Activated CD4-positive, alpha-beta T cell treated with anti-CD3 and anti-CD28 coated beads for 36 hours (primary cell): ENCODE measurements at places on chromosomes 12 and 14. TPM values are rescaled to one million over a fixed set of nuclear protein-coding genes. Genes with fewer than 3 reads are reported as not detected.

LRP1-AS gene
- total RNA-seq: not detected

BCL2L14 gene
- total RNA-seq: 7.7 TPM

DHRS7 gene
- 27.9 TPM for total RNA-seq

DNA sequence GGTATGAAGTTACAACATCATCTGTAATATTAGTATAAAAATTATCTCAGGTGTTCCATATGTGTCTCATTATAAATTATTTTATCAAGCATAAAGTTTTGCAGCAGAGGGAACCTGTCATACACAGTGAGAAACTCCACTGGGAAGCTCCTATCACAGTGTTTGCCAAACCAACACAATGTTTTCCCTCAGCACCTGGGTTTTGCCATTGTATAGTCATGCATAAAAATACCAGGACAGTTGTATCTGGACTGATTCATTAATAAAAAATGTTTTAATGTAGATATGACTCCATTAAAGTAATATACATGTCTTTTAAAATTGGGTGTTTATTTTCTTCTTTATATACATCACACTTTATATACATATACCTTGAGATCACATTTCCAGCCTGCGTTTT is 56.6 kb downstream of the METTL25 start:
- no peaks in the 10 kb centered on the region for H3K27me3 ChIP-seq
- H3K4me1 ChIP-seq: no peaks in the 10 kb centered on the region
- DNase-seq: no peak
- no peak overlapping the region for H3K4me3 ChIP-seq
- H3K27ac ChIP-seq: no peak overlapping the region
- peaks cover 10% of the 10 kb centered on the region for H3K36me3 ChIP-seq

PZP gene
- not detected for total RNA-seq

- peaks cover 21% of the 10 kb centered on the region for H3K4me1 ChIP-seq
- no peaks in the 10 kb centered on the region for H3K36me3 ChIP-seq
- DNase-seq: no peak
Measured at GRCh38 chr14:20661197-20661596, 19.7 kb upstream of the OR6S1 start.

DNA sequence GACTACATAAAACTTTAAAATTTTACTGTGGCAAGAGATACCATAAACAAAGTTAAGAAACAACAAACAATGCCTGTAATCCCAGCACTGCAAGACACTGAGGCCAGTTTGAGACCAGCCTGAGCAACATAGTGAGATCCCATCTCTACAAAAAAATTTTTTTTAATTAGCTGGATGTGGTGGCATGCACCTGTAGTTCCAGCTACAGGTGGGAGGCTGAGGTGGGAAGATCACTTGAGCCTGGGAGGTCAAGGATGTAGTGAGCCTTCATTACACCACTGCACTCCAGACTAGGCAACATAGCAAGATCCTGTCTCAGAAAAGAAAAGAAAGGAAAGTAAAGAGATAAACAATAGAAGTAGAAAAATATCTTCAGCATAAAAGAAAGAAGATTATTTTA is 3.3 kb upstream of the TEX52 start:
- peaks cover 53% of the 10 kb centered on the region for H3K36me3 ChIP-seq
- no peak overlapping the region for H3K4me3 ChIP-seq
- DNase-seq: no peak

DNA sequence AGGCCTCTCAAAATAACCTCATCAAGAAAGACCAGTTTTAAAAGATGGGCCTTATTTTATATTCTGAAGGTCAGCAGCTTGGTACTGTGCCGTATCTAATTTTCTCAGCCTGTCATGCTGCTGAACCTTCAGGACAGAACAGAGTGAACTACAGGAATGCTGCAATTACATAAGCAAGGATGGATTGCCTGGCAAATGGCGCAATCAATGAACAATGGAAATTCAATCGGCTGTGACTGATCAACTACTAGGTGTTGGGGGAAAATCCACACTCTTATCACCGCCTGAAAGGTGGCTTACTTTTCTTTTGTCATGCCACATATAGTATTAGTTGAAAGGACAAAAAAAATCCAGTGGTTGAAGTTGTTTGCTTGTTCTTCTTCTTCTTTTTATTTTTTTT is 8.5 kb downstream of the ACSS3 start:
- no peaks in the 10 kb centered on the region for H3K27me3 ChIP-seq
- H3K4me3 ChIP-seq: no peak overlapping the region
- no peak for DNase-seq
- no peaks in the 10 kb centered on the region for H3K36me3 ChIP-seq
- no peak overlapping the region for H3K27ac ChIP-seq

GRCh38 chr12:57775563-57776246 is 3.3 kb downstream of the EEF1AKMT3 start:
- peaks cover 26% of the 10 kb centered on the region for H3K4me1 ChIP-seq
- no peaks in the 10 kb centered on the region for H3K27me3 ChIP-seq
- H3K4me3 ChIP-seq: no peak overlapping the region

DNA sequence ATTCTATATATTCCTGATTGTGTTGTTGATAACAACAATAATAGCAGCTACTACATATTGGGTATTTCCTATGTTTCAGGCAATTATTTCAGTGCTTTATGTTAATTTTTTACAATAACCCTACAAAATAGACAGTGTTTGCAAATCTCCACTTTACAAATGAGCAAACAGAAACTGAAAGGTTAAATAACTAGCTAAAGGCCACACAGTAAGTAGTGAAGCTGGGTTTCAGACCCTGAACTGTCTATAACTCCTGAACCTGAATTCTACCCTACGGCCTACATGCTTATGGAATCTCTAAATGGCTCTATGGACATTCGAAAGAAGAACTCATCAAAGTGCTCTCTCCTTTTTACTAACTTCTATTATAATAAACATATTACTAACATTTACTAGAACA is 19.7 kb upstream of the NUDT4 start:
- DNase-seq: no peak
- H3K36me3 ChIP-seq: no peaks in the 10 kb centered on the region
- H3K4me3 ChIP-seq: no peak overlapping the region

GRCh38 chr12:99154216-99154982 is 493.2 kb upstream of the GARIN6 start:
- H3K36me3 ChIP-seq: no peaks in the 10 kb centered on the region
- H3K4me3 ChIP-seq: no peak overlapping the region
- H3K27ac ChIP-seq: no peak overlapping the region
- no peak for DNase-seq
- no peaks in the 10 kb centered on the region for H3K27me3 ChIP-seq

GRCh38 chr12:89414322-89414721 is 62.0 kb upstream of the DUSP6 start:
- H3K27ac ChIP-seq: no peak overlapping the region
- H3K27me3 ChIP-seq: no peaks in the 10 kb centered on the region
- peaks cover 4% of the 10 kb centered on the region for H3K36me3 ChIP-seq

DNA sequence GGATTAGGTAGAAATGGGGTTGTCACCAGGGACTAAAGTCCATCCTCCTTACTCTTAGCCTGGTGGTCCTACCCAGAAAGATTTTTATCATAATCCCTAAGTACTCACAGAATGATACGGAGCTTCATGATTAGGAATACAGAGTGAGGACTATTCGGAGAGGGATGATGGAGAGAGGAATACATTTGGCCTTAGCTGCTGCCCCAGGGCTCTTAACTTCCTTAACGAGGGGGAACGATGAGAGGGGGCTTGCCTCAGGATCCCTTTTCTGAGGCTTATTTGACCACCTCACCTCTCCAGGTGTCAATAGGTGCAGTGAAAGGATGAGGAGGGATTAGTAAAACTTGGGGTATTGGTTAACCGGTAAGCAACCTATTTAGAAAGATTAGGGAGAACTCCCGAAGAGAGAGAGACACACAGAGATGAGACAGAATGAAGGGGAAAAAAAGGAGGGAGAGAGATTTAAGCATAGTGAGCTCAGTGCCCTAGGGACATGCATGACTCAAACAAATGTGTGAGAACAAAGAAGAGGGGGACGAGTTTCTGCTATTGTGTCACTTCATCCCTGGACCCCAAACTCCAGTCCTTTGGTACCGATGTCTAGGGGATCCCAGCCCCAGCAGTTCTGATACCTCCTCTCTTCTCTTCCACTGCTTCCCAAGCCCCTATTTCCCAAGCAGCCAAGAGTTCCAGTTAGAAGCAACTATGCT is 1.1 kb downstream of the NFE2 start:
- H3K27ac ChIP-seq: no peak overlapping the region
- DNase-seq: no peak

- peaks cover 3% of the 10 kb centered on the region for H3K4me1 ChIP-seq
Measured at GRCh38 chr14:63996625-63997220, 143.9 kb downstream of the SYNE2 start.

GRCh38 chr14:53946404-53947093 is 10.1 kb downstream of the BMP4 start:
- no peak overlapping the region for H3K4me3 ChIP-seq
- DNase-seq: no peak
- H3K27ac ChIP-seq: no peak overlapping the region
- peaks cover 48% of the 10 kb centered on the region for H3K27me3 ChIP-seq
- no peaks in the 10 kb centered on the region for H3K4me1 ChIP-seq
- no peaks in the 10 kb centered on the region for H3K36me3 ChIP-seq

- no peak overlapping the region for H3K27ac ChIP-seq
- H3K36me3 ChIP-seq: no peaks in the 10 kb centered on the region
- H3K4me1 ChIP-seq: no peaks in the 10 kb centered on the region
- no peak overlapping the region for H3K4me3 ChIP-seq
Measured at GRCh38 chr12:22828066-22828465, 203.1 kb downstream of the ETNK1 start.

- no peak for DNase-seq
- H3K4me3 ChIP-seq: no peak overlapping the region
- no peaks in the 10 kb centered on the region for H3K27me3 ChIP-seq
- peaks cover 3% of the 10 kb centered on the region for H3K36me3 ChIP-seq
- no peak overlapping the region for H3K27ac ChIP-seq
Measured at GRCh38 chr12:92509156-92509738, 193.5 kb upstream of the PLEKHG7 start.

TDP1 gene
- total RNA-seq: 108 TPM

AMN1 gene
- 5.8 TPM for total RNA-seq

- no peaks in the 10 kb centered on the region for H3K36me3 ChIP-seq
- H3K4me3 ChIP-seq: no peak overlapping the region
- no peak overlapping the region for H3K27ac ChIP-seq
- H3K4me1 ChIP-seq: peaks cover 19% of the 10 kb centered on the region
- H3K27me3 ChIP-seq: peaks cover 77% of the 10 kb centered on the region
Measured at GRCh38 chr12:57628280-57629191, 4.5 kb downstream of the B4GALNT1 start.

GPHN gene
- total RNA-seq: 37.5 TPM

- H3K4me1 ChIP-seq: no peaks in the 10 kb centered on the region
- H3K36me3 ChIP-seq: no peaks in the 10 kb centered on the region
- no peak overlapping the region for H3K4me3 ChIP-seq
- DNase-seq: no peak
- peaks cover 3% of the 10 kb centered on the region for H3K27me3 ChIP-seq
Measured at GRCh38 chr14:54818201-54819133, 84.2 kb downstream of the GCH1 start.

TMTC2 gene
- 2.5 TPM for total RNA-seq

IGF1 gene
- not detected for total RNA-seq

SPIC gene
- total RNA-seq: not detected

GRCh38 chr14:99240627-99241324 is 31.2 kb downstream of the BCL11B start:
- no peaks in the 10 kb centered on the region for H3K27me3 ChIP-seq
- peaks cover 70% of the 10 kb centered on the region for H3K36me3 ChIP-seq
- H3K4me3 ChIP-seq: peak overlapping the region; percentile 67

DNA sequence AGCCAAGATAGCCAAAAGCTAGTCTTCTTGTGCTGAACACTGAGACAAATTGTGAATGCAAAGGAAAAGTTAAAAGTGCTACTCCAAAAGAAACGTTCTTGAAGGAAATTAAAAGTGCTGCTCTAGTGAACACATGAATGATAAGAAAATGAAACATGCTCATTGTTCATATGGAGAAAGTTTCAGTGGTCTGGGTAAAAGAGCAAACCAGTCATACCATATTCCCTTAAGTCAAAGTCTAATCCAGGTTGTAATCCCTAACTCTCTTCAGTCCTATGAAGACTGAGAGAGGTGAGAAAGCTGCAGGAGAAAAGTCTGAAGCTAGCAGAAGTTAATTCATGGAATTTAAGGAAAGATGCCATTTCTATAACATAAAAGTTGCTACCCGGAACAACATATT is 121.5 kb downstream of the MNAT1 start:
- no peak overlapping the region for H3K4me3 ChIP-seq
- no peak overlapping the region for H3K27ac ChIP-seq
- H3K4me1 ChIP-seq: peaks cover 19% of the 10 kb centered on the region
- H3K36me3 ChIP-seq: peaks cover 54% of the 10 kb centered on the region

SERPINA6 gene
- not detected for total RNA-seq

SLC8A3 gene
- 0.58 TPM for total RNA-seq

- no peaks in the 10 kb centered on the region for H3K36me3 ChIP-seq
- H3K27me3 ChIP-seq: peaks cover 10% of the 10 kb centered on the region
- H3K27ac ChIP-seq: no peak overlapping the region
- DNase-seq: no peak
- no peak overlapping the region for H3K4me3 ChIP-seq
- H3K4me1 ChIP-seq: peaks cover 4% of the 10 kb centered on the region
Measured at GRCh38 chr12:2288875-2289274, 236.1 kb downstream of the CACNA1C start.

DNA sequence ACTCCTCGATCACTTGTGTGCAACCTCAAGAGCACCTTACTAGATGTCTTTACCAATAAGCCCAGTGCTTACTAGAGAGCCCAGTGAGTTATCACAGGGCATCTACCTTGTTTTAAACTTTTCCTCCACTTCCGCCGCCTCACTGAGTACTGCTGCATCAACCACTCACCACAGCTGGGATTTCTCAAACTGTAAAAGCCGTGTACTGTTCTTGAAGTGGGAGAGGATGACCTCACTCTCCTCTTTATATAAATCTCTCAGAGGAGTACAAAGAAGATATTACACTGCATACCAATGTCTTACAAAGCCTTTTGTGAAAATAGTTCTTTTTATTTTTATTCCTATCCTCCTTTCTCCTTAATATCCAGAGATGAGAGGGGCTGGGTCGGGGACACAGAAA is 94.1 kb downstream of the PLCZ1 start:
- H3K27ac ChIP-seq: no peak overlapping the region
- H3K4me3 ChIP-seq: no peak overlapping the region
- H3K4me1 ChIP-seq: no peaks in the 10 kb centered on the region
- DNase-seq: no peak
- no peaks in the 10 kb centered on the region for H3K36me3 ChIP-seq

DNA sequence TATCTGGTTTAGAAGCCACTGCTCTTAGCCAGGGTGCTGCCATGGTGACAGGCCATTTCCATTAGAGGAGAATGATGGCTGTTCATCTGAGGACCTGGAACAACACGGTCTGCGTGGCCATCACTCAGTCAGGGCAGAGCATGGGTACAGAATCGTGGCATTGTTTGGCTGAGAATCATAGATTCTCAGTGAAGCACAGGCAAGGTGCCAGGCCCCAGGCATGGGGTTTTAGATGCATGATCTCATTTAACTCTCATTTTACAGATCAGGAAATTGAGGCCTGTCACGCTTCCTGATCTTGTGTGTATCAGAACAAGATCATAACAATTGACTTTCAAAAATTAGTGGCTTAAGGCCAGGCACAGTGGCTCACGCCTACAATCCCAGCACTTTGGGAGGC is 26.8 kb upstream of the IRF2BPL start:
- H3K4me3 ChIP-seq: no peak overlapping the region

KITLG gene
- total RNA-seq: 0.23 TPM
